ENCODE measurements at places on chromosomes 1 and 21.

DNA sequence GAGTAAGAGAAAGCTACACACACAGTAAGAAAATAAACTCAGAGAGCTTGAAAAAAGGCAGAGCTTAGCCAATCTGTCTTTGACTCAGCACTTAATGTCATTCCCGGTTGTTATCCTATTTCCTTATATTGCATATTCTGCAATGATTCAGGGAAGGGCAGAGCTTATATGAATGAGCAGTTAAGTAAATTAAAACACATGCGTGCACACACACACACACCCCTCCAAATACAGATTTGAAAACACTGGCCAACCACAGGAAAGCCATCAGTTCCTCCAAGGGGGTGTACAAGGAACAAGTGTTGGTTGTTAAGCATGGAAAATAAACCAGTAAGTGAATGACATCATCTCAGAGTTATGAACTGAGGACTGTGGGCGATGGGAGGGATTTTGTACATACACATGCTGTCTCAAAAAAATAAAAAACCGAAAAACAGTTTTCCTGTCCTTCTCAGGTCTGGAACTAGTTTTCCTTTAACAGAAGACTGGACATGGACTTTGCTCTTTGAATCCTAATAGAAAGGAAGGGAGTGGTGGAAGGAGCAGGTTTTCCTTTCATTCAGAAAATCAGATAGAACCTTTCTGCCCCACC lies 1.0 kb downstream of the IQGAP3 start:
- DNase-seq = no peak

GRCh38 chr1:243216741-243217140 lies 38.3 kb downstream of the CEP170 start:
- DNase-seq = no peak

- DNase-seq = no peak
Observed at GRCh38 chr1:156549390-156549789, 23.0 kb downstream of the IQGAP3 start.

GRCh38 chr1:57440096-57440495 lies 16.2 kb upstream of the DAB1 start:
- DNase-seq = no peak

DNA sequence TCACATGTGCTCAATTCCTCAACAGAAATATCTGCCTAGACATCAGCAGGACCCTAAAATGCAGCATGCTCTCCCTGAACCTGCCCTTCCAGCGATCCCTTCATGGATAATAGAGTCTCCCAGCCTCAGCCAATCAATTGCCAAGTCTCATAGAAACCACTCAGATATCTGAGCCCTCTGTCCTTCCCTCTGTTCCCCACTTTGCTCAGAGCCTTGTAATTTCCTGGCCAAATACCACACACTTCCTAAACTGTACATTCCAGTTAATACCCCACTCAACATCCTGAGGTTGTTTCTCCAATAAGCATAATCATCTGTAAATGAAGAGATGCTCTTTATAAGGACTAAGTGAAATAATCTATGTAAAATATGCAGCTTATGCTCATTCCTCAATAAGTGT lies 59.3 kb upstream of the PTGFRN start:
- DNase-seq = no peak

GRCh38 chr1:230332575-230333066 lies 93.5 kb downstream of the PGBD5 start:
- no peak for DNase-seq

DNA sequence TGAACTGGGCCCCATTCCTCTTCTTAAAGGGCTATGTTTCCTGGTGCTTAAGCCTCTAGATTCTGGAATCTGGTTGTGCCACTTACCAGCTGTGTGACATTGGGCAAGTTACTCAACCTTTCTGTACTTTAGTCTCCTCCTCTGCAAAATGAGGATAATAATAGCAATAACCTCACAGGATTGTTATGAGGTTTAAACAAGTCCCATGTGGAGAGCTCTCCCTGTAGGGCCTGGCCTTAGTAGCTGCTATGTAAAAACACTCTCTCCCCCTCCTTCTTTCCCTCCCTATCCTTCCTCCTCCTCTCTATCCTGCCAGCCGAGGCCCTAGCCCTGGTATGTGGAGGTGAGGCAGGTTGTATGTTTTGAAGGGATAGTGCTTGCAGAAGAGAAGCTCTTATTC lies 8.2 kb upstream of the PEAR1 start:
- DNase-seq = no peak

- no peak for DNase-seq
Observed at GRCh38 chr1:1833916-1834325, 55.7 kb upstream of the NADK start.

DNA sequence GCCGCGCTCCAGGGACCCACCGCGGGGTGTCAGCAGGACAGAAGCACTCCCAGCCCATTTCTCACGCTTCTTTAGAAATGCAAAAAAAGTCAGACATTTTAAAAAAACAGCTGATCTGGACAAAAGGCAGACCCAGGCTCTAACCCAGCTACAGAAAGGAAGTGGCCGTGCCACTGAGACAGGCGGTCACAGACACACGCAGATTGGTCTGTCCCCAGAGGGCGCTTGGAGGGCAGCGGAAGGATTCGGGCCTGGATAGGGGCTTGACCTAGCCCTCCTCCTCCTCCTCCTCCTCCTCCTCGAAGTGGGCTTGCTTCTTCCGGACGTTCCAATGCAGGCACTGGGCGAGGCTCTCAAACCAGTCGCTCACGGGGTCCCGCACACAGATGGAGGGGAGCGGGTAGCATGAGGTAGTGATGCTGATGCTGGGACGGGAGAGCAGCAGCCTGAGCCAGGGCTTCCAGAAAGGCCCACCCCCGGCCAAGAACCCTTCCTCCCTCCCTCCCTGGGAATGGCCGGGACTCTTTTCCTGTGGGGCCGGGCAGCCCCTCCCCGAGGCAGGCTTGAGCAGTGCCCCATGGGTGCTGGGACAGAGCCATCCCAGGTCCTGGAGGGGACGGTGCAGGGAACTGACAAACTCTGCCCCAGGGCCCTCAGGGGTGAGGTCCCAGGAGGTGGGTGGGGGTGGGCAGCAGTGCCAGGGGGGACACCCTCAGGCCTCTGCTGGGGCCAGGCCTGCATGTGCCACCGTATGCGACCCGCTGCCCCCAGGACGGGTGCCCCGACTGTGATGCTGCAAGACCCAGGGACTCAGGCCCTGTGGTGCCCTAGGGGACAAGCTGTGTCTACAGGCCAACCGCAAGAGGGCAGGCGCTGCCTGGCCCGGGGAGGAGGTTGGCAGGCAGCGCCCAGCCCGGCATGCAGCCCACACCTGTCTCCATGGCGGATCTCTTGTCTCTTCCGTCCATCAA lies 25.3 kb downstream of the NADK start:
- DNase-seq = no peak

GRCh38 chr1:218617986-218618385 lies 272.9 kb downstream of the TGFB2 start:
- DNase-seq = no peak

- DNase-seq = no peak
Observed at GRCh38 chr1:10561497-10561896, 86.7 kb downstream of the PEX14 start.

All from stimulated activated naive CD8-positive, alpha-beta T cell treated with anti-CD3 and anti-CD28 coated beads, Interleukin-15, amount 100 ng/mL, for 72 hours (primary cell).